IMR-90 (cell line): ENCODE measurements at places on chromosomes 6 and 20. TPM values are rescaled to one million over a fixed set of nuclear protein-coding genes. Genes with fewer than 3 reads are reported as not detected.

Gene GABRR1
- polyA plus RNA-seq: not detected in 2 replicates

Gene NNAT
- 6.5 and 8.2 TPM in 2 replicates for polyA plus RNA-seq

Gene BACH2
- polyA plus RNA-seq: 0.87 and 1.4 TPM in 2 replicates

Gene GMPR
- 7.0 and 8.6 TPM in 2 replicates for polyA plus RNA-seq

Gene OPRL1
- 1.1 and 1.2 TPM in 2 replicates for polyA plus RNA-seq

Gene ABHD12
- 84.0 and 108 TPM in 2 replicates for polyA plus RNA-seq

Gene MAP7
- 0.19 TPM in 2 replicates for polyA plus RNA-seq

Gene RSPO3
- polyA plus RNA-seq: not detected in 2 replicates

Gene TGM3
- not detected in 2 replicates for polyA plus RNA-seq

DNA sequence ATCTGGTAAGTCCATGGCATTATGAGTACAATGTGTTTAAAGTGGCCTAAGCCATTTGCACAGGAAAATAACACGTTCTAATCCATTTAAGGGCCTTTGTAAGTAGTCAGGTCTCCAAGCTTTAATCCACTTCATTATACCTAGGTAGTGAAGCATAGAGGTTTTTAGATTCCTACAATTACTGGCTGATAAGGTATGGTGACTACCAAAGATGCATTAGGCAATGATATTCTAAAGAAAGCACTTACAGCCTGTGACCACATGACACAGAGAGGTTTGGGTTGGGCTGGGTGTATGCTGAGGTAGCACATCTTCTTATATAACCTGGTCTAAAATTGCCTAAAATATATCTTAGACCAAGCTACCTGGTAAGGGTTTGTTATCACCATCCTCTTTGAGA is 504.4 kb downstream of the TFAP2B start:
- DNase-seq: no peak

GRCh38 chr6:158405933-158406332 is 93.7 kb downstream of the TULP4 start:
- DNase-seq: no peak

DNA sequence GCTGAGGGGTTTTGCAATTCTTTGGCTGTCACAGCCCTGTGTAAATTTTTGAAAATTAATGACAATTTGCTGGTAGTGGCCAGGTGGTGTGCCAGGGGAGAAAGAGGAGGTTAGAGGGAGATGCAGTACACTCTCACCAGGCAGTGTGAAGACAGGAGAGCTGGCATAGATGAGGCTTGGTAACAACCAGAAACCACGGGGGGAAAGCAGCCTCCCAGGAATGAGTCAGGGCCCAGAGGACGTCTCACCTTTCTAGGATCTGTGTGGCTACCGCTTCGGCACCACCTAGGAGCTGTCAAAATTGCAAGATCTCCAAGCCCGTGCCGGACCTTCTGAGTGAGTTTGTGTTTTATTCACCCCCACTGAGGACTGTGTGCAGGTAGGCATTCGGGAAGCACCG is 171.4 kb downstream of the PACRG start:
- DNase-seq: no peak

DNA sequence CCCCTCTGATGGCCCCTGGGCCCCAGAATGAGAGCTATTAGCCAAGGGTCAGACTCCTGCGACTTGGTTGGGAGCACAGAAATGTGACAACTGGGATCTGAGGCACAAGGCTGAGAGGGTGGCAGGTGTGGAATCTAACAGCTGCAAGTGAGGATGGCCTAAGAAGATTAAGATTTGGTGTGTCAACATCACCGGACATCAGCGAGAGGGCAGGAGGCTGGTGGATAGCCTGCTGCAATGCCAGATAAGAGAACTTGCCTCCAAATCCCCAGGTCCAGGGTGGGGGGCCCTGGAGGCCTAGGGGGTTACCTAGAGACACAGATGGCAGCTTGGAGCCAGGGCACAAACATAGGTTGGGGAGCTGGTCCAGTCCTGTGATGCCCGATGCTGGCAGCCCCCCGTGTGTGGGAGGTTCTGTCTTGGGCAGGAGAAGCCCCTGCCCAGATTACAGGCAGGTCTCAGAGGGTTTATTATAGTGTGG is 155.8 kb downstream of the GRM4 start:
- no peak for DNase-seq

DNA sequence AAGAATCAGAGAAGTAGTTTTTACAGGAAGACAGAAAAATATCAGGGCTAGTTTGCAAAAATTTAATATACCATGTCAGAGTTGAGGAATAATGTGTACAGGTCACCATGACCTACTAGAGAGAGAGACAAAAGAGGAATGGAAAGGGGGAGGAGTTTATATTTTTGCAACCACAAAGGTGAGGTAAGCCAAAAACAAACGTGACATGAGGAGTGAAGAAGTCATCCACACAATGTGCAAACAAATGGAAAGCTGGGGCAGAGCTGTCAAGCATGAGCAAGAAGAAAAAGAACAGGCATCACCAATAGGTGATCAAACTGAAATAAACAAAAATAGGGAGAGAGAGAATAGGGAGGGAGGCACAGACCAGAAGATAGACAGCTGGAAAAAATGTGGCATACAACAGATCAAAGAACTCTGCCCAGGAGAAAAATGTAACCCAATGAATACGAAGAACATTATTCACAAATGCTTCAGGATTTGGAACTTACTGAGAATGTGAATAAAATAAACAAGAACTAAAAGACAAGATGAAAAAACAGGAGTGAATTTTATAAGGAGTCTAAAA is 15.5 kb downstream of the RARS2 start:
- no peak for DNase-seq

DNA sequence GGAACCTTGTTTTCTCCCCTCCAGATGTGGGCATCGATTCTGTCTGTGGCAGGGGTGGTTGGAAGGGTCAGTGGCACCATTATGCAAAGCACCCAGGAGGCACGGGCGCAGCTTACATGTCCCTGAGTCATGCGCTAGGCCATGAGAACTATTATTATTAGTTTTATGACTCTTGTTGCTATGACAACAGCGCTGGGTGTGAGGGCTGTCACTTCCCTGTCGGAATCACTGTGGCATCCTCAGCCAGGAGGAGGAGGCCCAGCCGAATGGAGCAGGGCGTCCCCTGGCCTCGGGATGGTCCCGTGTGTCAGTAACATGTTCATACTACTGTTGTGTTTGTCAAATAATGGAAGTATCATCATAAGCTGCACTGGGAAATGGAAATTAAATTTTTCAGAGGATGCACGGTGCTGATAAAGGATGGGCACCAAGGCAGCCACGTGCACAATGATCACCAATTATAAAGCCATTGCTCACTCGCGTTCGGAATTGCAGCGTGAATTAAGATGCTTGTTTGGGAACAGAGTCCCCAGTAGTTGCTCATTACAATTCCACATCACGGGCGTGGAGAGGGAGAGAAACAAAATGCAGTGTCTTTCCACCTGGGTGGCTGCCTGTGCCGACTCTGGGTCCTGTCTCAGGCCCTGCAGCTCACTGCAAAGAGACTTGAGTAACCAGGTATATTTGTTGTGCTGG is 247.9 kb downstream of the CDH4 start:
- DNase-seq: peak; percentile 7

GRCh38 chr6:22149501-22150367 is 147.1 kb downstream of the PRL start:
- peak; percentile 78 for DNase-seq

GRCh38 chr6:139904158-139904533 is 529.7 kb upstream of the CITED2 start:
- no peak for DNase-seq

DNA sequence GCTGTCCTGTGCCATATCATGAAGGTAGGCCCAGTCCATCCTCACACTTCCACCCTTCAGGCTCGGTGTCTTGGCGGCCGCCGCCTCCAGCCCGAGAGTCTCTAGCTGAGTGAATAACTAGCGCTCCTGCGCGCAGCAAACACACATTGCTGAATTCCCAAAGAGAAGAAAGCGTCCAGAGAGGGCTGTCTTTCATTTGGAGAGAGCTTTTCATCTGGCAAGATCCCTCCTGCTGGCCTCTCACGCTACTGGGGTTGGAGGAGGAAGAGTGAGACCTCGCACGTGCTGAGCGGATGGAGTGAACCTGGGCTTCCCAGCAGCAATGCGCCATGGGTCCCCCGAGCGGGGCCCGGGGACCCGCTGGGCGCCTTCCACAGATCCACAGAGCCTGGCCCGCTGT is 73.2 kb downstream of the NCR2 start:
- DNase-seq: no peak

- peak; percentile 39 for DNase-seq
Measured at GRCh38 chr6:56913285-56914074, 41.4 kb upstream of the BEND6 start.

DNA sequence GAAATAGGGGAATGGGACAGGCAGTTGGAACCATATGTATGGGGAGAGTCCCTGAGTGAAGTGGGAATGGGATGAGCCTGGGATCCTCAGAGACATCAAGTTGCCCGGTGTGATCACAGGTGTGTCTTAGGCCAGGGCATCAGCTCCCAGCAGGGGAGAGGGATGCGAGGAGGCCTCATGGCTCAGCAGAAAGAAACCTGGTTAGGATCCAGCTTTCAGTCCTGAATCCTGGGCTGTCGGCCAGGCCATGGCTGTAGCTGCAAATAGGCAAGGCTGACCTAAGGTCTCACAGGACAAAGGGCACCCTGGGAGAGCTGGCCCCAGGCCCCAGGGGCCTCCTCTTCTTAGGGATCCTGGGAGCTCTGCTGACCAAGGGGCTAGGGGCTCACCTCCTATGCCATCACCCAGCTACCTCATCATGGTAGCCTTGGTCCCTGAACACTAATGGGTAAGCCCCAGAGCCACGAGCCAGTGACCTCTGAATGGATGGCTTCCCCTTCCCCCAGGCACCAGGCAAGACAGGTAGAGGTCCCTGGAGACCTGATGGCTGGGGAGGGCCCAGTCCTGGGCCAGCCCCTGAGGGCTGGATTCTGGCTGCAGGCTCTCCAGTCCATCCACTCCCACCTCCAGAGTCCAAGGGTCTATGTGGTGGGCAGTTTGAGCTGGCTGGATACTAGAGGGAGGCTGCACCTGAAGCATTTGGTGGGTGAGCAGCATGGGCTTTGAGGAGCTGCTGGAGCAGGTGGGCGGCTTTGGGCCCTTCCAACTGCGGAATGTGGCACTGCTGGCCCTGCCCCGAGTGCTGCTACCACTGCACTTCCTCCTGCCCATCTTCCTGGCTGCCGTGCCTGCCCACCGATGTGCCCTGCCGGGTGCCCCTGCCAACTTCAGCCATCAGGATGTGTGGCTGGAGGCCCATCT is at the start of gene SLC22A7:
Gene SLC22A7 (plus strand): TSS at position 617 of the 921 bp plus-strand sequence. CDS start 99 bp downstream, at position 716.
- DNase-seq: no peak

- DNase-seq: peak; percentile 55
Measured at GRCh38 chr6:152642578-152643375, 5.6 kb upstream of the SYNE1 start.
